ENCODE measurements at places on chromosomes 12 and 14.

GRCh38 chr12:61397668-61398067 lies 862.5 kb upstream of the USP15 start:
- DNase-seq = no peak

GRCh38 chr14:59313144-59313651 lies 124.7 kb downstream of the DAAM1 start:
- no peak for DNase-seq

- DNase-seq = no peak
Measured at GRCh38 chr14:23486036-23486435, 16.5 kb downstream of the NGDN start.

DNA sequence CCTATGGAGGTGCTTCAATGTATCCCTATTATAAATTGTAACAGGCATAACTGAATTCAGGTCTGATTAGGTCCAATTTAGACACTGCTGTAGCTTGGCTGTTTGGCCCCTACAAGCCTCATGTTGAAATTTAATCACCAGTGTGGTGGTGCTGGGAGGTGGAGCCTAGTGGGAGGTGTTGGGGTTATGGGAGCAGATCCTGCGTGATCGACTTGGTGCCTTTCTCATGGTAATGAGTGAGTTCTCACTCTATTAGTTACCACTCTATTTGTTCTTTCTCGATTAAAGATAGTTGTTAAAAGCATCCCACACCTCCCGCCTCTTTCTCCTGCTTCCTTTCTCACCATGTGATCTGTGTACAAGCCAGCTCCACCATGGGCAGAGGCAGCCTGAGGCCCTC lies 122.1 kb downstream of the FOXA1 start:
- DNase-seq = no peak

DNA sequence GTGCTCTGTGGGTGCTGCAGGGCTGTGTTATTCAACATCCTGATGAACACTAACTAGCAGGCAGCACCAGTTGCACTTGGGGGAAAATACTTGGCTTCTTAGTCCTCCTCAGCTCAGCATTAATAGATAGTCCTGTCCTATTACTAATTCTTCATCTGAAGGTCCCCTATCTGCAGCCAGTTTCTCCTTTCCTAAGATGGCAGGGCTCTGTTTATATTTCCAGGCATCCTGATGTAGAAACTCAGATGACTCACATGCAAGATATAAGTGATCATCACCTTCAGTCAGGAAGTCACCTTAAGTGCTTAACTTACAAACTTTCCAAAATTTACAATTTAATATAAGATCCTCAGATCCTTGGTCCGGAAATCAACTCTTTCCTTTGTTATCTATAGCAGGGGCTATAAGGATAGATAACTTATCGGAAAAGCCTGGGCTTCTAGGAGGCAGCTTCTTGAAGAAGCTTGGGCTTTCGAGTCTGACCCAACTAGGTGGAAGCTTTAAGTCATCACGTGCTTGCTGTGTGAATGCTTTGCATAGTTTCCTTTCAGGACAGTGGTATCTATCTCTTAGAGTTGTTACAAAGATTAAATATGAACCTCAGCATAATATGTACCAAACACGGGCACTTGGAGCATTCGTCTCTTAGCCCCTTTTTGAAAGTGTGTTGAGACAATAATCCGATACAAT lies 181.0 kb upstream of the GRIP1 start:
- no peak for DNase-seq

- no peak for DNase-seq
Measured at GRCh38 chr14:75724414-75725204, 63.6 kb downstream of the TTLL5 start.

DNA sequence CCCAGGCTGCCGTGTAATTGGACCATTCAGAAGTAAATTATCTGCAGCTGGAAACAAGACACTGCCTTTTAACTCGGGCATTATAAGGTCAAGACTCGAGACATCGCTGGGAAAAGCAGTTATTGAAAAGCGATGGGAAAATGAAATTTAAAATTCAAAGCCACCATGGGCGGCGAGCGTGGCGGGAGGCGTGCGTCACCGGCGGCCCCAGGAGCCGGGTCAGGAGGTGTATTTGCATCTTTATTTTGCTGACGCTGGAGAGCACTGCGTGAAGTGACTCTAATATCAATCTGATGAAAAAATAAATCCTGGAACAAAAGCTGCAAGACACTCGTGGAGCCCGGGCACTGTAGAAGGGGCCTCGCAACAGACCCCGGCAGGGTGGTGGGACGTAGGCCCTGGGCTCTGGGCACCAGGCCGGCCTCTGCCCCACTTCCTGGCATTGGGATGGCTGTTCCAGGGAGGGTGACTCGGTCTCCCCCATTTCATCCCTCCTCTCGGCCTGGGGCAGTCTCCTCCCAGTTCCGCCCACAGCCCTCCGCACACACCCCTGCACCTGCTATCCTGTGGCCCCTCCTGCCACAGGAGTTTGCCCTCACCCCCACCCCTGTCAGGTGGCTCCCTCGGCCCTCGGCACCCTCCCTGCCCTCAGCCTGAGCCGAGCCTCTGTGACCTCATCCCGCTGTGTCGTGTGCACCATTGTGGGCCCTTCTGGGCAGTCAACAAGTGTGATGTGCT lies 196.2 kb downstream of the KIF26A start:
- DNase-seq = no peak

GRCh38 chr12:122028905-122029560 lies 7.3 kb downstream of the BCL7A start:
- DNase-seq = no peak

- DNase-seq = no peak
Measured at GRCh38 chr12:112810235-112810917, 18.8 kb downstream of the RPH3A start.

DNA sequence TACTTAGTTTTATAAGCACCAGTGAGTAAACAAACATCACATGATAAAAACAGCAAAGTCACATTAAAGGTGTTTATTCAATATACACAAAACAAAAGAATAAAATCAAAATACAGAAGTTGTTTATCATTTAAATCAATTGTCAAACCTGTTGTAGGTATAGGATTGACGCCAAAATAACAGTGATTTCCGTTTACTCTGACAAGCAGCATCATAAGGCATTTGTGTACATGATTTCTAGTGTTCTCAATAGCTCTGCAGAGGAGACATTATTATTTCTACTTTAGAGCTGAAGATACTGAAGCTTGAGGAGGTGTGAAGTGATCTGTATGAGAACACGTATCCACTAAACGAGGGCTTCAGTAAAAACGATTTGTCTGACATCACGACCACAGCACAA lies 171.9 kb downstream of the CCDC59 start:
- no peak for DNase-seq

- DNase-seq = no peak
Measured at GRCh38 chr14:30385925-30386324, 173.0 kb upstream of the G2E3 start.

DNA sequence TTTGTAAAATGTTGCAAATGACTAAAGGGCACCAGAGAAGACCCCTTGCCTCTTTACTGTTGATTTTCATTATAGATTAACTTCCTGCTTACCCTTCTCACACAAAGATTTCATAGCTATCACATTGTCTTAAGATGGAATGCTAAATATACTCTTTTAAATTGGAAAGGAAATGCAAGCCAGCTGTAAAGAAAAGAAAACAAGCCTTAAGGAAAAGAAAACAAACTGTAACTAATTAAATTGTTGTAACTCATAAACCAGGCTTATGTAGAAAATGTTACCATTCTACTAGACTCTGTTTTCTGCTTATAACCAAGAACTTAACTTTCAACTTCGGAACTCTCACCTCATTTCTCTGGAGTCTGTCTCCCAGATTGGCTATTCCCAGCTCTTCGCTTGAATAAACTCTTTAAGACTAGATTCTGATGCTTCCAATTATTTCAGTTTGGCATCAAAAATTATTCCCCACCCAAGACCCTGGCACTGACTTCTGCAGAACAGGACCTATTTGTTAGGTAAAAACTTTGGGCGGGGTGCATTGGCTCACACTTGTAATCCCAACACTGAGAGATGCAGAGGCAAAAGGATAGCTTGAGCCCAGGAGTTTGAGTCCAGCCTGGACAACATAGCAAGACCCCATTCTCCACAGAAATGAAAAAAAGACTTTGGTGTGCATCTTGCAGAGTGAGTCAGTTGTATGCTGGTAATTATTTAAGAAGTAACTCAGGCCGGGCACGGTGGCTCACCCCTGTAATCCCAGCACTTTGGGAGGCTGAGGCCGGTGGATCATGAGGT lies 36.6 kb upstream of the CIT start:
- no peak for DNase-seq

- DNase-seq = no peak
Measured at GRCh38 chr12:105948331-105948730, 190.4 kb downstream of the NUAK1 start.

DNA sequence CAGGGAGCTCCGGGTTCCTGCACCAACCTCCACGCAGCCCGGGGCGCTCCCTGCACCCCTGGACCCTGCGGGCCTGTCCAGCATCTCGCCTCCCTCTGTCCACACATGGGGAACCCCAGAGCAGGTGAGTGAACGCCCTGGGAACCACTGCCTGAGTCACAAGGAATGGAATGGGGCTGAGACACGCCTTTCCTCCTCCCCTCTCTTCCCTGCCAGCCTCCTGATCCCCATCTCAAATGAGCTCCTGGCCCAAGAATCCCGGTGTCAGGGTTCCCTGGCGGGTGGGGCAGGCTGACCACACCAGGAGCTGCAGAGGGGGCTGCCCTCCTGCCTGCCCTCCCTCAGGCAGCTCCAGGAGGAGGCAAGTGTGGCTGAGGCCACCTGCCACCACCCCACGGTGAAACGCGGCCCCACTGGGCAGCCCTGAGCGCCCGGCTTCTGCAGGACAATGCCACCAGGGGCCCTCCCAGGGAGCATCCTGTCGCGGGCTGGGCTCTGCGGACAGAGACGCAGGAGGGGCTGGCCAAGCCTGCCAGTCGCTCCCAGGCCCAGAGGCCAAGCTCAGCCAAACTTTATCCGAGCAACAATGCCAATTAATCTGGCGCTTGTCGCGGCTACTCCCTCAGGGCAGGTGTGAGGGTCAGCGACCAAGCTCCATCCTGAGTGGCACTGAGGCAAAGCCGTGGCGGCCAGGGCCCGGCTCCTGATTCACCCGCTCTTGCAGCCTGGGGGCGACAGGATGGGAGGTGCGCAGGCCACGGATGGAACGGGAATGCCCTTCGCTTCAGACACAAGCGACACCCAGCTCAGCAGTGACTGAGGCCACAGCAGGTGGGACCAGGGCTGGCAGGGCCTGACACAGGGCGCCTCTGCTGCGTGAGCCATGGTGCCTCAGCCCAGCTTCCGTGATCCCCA lies 44.3 kb downstream of the GALNT9 start:
- no peak for DNase-seq

DNA sequence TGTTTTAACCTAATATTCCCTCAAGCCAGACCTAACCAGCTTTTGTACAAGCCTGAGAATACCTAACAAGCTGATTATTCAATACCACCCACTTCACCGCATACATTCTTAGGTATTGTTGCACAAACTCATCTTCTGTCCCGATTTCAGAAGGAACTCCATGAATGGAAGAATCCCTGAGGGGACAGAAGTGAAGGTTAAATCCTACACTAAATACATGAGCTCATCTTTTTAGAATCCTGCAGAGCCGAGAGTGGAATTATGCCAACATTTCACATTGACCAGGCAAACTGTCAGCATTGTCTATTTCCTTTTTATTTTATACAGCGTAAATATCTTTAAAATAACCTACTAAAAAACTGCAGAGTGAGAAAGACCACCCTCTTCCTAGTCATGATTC lies 140.7 kb upstream of the PRICKLE1 start:
- DNase-seq = no peak

GRCh38 chr12:38586789-38587188 lies 270.2 kb downstream of the ALG10B start:
- no peak for DNase-seq

- no peak for DNase-seq
Measured at GRCh38 chr14:89179891-89180404, 237.1 kb downstream of the FOXN3 start.

DNA sequence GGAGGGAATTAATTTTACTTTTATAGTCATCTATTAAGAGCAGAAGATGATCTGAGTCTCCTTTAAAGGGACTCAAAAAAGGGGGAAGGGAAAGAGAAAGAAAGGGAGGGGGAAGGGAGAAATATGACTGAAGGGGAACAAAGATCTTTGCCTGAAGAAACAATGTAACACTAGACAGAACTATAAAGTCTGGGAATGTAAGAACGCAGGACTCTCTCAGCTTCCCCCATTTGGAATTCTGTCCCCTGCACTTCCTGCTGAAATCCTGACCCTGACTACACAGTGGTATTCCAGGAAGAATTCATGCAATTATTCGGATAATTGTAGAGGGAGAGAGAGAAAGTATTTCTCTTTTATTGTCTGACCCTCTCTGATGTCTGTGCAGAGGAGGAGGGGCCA lies 8.6 kb upstream of the HOXC11 start:
- DNase-seq = no peak

- DNase-seq = no peak
Measured at GRCh38 chr14:29900609-29901350, 26.9 kb downstream of the PRKD1 start.

- no peak for DNase-seq
Measured at GRCh38 chr14:99887407-99887806, 94.2 kb downstream of the EML1 start.

GRCh38 chr12:4701395-4702190 lies 18.6 kb upstream of the GALNT8 start:
- peak; percentile 14 for DNase-seq

GRCh38 chr14:102899516-102899900 lies 23.0 kb upstream of the AMN start:
- DNase-seq = no peak

- no peak for DNase-seq
Measured at GRCh38 chr14:76612654-76613053, 148.6 kb upstream of the VASH1 start.

- DNase-seq = no peak
Measured at GRCh38 chr12:129704232-129704830, 199.5 kb downstream of the TMEM132D start.

GRCh38 chr14:87268997-87269396 lies 724.0 kb downstream of the GALC start:
- DNase-seq = no peak

DNA sequence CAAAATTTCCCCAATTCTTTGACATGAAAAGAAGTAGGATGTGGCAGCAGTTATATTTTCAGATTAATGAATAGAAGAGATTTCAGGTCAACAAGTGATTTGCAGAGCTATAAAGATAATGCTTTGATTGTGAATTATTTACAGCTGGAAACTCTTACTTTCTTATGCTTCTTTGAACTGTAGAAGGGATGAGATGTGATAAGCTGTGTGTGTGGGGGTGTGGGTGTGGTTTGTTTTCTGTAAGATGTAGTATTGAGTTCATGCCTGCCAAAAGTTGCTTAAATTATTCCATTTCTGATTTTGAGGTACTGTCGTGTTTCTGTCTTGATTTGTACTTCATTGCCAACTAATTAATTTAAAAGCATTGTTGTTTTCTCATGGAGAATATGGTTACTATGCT lies 22.7 kb downstream of the AEBP2 start:
- DNase-seq = no peak

DNA sequence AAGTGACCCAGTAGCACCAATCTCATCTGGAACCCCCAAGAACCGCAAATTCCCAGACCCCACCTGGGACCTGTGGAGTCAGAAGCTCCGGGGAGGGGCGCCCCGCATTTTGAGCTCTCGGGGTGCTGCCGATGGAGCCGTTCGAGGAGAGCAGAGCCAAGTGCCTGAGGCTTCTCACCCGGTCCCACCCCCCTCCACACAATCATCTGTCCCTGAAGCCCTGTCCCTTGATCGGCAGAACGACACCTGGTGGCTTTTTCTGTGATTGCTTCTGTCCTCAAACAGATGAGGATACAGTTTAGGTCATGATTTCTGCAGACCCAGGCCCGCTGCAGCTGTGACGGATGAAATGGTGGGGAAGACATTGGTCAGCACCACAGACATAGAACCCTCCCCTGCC lies 74.7 kb downstream of the NOC4L start:
- no peak for DNase-seq
